Stimulated activated CD8-positive, alpha-beta memory T cell treated with anti-CD3 and anti-CD28 coated beads, Interleukin-2, amount 100 ng/mL, for 1 hour (primary cell): ENCODE measurements at places on chromosomes 11 and 22.

DNA sequence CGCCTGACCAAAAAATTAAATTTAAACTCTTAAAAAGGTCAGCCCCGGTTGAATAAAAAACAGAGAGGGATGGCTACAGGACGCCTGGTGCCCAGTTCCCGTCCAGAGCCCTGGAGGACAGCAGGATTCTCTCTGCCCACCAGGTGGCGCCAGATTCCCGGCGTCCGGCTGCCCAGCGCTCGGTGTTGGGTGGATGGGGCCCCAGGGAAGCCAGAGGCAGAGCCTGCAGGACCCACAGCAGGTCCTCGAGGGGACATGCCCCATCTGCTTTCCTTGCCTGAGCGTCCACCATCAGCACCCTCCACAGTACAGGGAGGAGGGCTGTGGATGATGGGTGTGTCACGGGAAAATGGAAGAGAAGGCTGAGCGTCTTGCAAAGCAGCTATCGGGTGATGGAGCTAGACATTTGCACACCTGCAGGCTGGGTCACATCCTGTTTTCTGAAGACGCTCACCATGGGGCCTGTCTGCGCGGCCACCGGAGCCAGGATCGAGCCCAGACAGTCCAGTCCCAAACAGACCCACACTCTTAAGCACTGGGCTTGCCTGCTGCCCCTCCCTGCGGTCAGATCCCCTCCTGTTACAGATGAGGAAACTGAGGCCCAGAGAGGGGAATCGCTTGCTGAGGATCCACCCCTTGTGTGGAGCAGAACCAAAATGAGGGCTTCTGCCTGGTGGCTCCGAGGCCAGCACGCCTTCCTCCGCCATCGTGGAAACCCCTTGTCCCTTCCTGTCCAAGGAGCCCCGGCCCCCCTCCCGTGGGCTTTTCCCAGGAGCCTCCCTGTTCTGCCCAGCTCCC is 18.5 kb upstream of the CBX7 start:
- DNase-seq = peak; percentile 69

- no peak for DNase-seq
Measured at GRCh38 chr11:132185726-132186592, 815.5 kb downstream of the NTM start.

DNA sequence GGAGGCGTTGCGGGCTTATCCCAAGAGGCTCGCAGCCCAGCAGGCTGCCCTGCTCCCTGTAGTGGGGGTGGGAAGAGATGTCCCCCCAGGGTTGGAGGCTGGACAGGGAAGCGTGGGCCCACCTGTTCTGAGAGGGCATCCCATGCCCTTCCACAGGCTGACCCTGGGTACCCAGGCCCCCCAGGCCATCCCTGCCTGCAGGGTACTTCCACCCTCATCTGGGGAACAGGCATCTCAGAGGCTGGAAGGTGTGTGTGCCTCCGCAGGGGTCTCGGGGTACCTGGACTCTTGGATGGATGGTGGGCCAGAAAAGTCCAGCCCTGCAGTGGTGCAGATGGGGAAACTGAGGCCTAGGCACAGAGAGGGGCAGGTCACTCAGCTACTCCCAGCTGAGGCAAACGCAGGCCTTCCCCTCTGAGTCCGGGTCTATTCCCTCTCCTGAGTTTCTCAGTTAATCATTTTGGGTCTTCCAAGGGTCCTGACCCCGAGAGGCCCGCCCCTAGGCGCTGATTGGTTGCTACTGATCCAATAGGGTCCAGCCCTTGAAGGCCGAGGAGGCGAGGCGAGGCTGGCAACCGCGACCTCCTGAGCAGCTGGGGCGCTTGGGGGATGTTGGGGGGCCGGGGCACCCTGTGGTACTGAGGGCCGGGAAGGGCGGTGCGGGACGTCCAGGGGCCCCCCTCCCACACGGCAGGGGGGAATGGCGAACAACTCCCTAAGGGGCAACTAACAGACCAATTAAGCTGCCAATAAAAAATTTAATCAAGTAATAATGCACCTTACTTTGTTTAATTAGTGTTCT is 23.8 kb downstream of the FLRT1 start:
- no peak for DNase-seq

GRCh38 chr11:91199866-91200265 is 977.0 kb upstream of the CHORDC1 start:
- no peak for DNase-seq

GRCh38 chr11:119361056-119361787 is 14.7 kb upstream of the MFRP start:
- no peak for DNase-seq

- no peak for DNase-seq
Measured at GRCh38 chr11:62004473-62004872, 37.0 kb upstream of the FTH1 start.

GRCh38 chr11:114392735-114393667 is 7.3 kb downstream of the C11orf71 start:
- DNase-seq = no peak

GRCh38 chr11:107017104-107017432 is 1.2 kb downstream of the GUCY1A2 start:
- no peak for DNase-seq

- no peak for DNase-seq
Measured at GRCh38 chr11:19924311-19924710, 211.7 kb downstream of the NAV2 start.
